ENCODE measurements at places on chromosomes 6 and 20.
A peak's percentile ranks its signal among the peaks of the same experiment; 100 is the strongest.

GRCh38 chr6:162750776-162751175 lies 23.0 kb downstream of the PACRG start:
- DNase-seq: no peak

- peak; percentile 80 for DNase-seq
Measured at GRCh38 chr20:57089699-57090144, 176.7 kb downstream of the BMP7 start.

- DNase-seq: no peak
Measured at GRCh38 chr6:111306104-111306888, 176.7 kb downstream of the REV3L start.

DNA sequence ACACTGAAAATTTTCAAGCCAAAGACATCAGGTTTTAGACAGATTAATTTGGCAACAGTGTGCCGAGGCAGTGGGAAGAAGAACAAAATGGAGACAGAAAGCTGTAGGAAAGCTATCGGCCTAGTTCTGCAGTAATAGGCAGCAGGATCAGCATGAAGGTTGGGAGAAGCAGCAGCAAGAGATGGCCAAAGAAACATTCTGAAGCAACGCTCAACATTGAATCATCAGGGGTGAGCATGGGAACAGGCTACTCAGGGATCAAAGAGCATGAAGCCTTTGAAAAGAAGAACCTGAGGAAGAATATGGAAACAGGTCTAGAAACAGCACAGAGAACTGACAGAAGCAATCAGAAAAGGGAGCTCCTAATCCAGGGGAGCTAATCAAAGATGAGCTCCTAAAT lies 7.1 kb upstream of the DST start:
- DNase-seq: no peak

- DNase-seq: no peak
Measured at GRCh38 chr6:136235233-136235564, 14.9 kb downstream of the MTFR2 start.

DNA sequence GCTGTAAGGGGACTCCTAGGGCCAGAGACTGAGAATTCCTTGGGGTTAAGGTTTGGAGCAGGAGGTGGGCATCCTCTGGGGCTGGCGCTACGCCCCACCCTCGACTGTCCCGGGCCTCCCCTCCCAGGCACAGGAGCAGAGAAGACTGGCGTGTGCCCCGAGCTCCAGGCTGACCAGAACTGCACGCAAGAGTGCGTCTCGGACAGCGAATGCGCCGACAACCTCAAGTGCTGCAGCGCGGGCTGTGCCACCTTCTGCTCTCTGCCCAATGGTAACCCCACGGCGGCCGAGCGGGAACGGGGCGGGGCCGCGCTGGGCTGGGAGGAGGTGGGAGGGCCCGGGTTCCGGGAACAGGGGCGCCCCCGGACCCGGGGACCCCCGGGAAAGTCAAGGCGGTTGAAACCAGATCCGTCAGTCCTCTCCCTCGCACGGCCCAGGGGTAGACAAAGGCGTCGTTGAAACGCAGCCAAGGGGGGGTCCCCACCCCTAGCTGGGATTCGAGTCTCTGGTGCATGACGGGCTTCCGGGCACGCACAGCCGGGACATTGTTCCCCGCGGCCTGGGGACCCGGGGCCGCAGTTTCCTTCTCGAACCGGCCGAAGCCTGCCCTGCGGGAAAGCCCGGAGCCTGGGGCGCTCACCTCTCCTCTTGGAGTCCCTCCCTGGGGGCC lies 844 bp downstream of the WFDC2 start:
- no peak for DNase-seq

- DNase-seq: no peak
Measured at GRCh38 chr6:152727507-152727906, 23.1 kb upstream of the VIP start.

DNA sequence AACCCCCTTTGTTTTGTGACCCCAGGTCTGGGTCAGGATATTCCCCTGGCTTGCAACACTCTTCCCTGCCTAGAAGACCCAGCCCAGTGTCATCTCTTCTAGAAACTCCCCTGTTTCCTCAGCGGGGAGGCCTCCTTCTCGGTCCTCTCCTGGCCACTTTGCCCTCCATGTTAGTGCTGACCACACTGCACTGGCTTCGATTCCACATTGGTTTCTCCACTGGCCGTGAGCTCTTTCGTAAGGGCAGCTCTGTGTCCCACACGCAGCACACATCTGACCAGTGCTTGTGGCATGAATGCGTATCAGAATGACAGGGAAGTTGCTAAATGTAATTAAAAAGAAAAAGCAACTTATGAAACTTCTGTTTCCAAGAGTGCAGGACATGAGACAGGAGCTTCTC lies 49.4 kb upstream of the FNDC1 start:
- no peak for DNase-seq

DNA sequence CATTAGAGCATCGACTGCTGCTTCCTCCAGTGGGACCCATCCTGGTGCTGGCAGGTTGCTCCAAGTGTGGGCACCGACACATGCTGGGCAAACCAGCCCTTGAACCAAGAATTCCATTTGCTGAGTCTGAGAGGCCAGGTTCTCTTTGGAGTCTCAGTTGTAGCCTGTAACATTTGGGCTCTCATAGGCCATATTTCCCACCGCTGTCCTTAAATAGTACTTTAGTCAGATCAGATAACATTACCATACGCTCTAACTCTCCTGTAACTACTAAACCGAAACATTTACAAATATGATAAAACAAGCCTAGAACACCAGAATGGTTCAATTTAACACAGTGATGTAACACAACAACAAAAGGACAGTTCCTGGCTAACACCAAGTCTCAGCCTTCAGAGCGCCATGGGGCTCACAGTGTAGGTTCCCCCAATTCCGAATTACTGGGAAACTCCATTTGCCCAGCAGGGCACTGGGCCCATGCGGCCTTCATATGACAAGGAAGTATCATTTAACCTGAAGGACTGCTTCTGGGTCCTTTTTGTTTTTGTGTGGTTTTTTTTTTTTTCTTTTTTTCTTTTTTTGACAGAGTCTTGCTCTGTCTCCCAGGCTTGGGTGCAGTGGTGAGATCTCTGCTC lies 28.4 kb upstream of the CD93 start:
- DNase-seq: no peak

DNA sequence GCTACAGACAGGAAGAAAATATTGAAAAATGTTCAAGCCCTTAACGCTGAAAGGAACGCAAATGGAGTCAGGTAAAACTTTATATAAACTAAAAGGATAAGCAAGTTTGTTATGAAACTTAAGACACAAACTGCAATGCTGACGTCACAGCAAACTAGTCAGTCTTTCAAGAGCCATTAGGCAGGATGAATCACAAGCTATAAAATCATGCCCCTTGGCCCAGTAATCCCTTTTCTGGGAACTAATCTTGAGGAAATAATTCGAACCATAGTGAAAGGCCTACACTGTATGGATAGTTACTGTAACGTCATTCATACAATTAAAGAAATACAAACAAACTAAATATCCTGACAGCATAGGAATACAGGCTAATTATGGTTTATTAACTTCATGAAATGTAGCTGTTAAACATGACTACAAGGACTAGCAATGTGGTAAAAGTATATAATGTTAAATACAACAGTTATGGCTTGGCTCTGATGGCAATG lies 42.7 kb upstream of the HINT3 start:
- DNase-seq: no peak

GRCh38 chr6:7954477-7955200 lies 44.1 kb upstream of the TXNDC5 start:
- DNase-seq: no peak

DNA sequence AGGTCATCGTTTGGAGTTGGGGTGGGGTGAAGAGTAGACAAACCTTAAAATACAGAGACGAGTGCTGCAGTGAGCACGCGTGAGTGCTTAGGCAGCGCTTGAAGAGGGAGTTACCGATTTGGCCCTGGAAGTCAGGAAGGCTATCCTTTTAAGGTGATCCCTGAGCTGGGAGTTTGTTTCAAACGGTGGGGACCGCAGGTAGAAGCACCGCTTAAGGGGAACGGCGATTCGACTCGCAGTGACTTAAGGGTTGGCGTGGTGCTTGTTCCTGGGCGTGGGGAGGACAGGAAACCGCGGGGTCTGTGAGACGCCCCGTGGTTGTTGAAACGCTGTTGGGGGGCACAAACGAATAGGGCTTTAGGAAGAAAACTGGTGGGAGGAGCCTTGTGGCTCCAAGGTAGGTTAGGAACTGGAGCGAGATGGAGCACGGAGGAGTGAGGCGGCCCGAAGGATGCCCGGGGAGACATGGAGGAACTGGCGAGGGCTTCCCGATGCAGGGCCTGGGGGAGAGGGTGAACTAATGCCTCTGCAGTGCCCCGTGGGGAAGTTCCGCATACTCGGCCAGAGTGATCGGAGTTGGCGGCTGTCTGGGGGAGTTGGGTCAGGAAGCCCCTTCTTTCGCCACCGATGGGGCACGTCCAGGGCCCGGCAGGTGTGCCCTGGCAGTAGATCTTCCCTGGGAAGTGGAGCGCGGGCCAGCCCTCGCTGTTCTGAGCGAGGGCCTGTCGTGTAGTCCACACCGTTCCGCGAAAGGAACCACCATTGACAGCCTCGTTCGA lies 1.3 kb upstream of the CDYL start:
- no peak for DNase-seq

GRCh38 chr6:169078399-169079145 lies 175.1 kb downstream of the THBS2 start:
- DNase-seq: no peak

DNA sequence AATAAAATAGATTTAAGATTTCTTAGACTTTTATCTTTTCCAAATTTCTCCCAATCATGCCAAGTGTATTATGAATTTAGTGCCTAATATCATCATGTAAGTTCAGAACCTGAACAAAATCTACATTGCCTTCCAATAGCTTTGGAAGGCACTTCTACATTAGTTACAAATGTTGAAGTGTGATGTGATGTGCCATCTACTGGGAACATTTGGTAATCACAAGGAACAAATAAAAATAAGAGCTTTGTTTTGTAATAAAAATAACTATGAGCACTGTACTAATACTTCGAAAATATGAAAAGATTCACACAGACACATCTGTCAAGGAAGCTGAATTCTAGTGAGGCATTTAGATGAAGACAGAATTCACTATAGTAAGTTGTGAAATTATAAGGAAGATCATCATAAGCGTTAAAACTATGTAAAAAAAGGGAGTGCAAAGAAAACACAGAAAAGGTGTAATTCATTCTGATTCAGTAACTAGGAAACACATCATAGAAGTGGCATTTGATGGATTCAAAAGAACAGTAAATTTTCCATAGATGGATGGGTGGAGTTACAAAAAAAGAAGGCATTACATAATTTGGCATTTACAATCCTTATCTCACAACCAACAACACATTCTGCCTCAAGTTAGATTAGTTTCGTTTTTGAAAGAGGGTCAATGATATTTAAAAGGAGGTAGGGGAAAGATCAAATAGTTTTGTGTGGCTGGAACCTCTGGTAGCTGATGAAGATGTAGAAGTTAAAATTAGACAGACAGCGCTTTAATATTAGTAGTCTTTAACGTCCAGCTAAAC lies 161.0 kb downstream of the ASCC3 start:
- DNase-seq: peak; percentile 21

GRCh38 chr6:164370773-164371172 lies 938.6 kb downstream of the C6orf118 start:
- DNase-seq: no peak

DNA sequence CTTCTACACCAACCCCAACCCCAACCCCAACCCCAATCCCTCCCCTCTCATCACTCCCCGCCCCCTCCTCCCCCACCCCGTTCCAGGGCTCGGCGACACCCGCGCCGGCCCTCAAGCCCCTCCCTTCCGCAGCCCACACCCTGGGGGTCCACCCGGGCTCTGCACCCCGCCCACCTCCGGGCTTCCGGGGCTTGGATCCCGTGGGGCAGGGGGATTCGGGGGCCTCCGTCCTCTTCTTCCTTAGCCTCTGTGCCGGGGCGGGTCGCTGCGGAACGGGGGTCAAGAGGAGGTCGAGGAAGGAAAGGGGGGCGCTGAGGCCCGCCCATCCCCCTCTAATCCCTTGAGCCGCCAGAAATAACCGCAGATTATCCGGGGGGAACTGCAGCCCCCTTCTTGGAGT lies 690 bp downstream of the TULP1 start:
- DNase-seq: no peak

DNA sequence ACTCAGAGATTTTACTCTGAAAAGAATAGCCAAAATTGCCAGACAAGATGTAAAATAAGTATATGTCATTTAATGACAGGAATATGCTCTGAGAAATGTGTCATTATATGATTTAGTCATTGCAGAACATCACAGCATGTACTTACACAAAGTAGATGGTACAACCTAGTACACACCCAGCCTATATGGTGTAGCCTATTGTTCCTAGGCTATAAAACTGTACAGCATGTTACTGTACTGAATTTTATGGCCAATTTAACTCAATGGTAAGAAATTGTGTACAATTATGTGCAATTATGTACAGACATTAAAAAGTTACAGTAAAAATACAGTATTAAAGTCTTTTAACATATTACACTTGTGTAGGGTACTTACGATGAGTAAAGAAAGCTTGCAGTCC lies 311.9 kb upstream of the EPHA7 start:
- no peak for DNase-seq

DNA sequence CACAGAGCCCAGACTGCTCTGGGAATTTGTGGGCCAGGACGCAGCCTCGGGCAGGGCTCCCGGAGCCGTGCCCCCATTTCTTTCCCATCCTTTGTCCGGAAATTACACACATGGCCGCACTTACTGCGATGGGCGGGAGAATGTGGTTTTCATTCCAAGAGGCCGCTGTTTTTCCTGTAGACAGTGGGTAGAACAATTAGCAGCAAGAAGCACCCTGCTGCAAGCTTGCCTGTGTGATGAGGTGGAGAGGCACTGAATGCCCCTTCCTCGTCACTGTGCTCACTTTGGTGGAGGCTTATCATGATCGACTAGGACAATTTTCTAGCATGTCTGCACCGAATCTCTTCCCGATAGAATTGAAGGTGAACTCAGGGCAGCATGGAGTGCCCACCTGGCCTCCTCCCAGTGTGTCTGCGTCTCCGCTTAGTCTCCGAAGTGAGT lies 102.8 kb downstream of the DACT2 start:
- DNase-seq: no peak

- peak; percentile 38 for DNase-seq
Measured at GRCh38 chr6:21595285-21596144, 2.0 kb downstream of the SOX4 start.

DNA sequence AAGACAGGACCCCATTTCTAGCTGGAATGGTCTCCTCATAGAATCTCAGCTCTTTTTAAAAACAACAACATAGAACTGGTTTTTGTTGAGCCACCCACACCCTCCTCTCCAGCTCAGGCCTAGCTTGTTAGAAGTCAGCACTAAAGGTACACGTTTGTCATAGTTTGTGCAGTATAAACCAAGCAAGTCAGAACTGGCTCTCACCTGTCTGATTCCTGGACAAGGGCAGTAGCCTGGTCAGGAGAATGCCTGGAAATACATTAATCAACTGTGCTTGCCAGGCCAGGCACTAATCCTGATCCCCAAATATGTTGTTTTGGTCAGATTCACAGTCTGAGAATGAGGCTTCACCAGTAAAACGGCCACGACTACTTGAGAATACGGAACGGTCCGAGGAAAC lies 296.7 kb downstream of the ZFAND3 start:
- DNase-seq: no peak

DNA sequence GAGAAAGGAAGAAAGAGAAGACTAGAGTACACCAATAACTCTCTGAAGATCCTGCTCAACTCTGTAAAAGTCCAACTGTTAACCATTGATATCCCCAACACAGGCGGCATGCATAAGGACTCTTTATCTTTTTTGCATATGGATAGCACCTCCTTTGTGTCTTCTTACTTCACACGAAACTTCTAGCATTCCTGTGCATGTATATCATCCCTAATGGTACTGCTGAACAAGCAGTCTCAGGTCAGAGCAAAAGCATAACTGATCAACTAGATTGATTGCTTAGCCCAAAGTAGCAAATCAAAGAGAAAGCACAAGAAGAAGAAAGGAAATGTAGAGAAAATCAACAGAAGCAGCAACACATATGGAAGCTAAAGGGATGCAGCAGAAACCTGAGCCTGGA lies 234.4 kb downstream of the SYNE1 start:
- no peak for DNase-seq

- no peak for DNase-seq
Measured at GRCh38 chr6:157865249-157865648, 42.2 kb downstream of the SNX9 start.

Measured in OCI-LY7 (cell line).